ENCODE measurements at places on chromosomes 12 and 14.

DNA sequence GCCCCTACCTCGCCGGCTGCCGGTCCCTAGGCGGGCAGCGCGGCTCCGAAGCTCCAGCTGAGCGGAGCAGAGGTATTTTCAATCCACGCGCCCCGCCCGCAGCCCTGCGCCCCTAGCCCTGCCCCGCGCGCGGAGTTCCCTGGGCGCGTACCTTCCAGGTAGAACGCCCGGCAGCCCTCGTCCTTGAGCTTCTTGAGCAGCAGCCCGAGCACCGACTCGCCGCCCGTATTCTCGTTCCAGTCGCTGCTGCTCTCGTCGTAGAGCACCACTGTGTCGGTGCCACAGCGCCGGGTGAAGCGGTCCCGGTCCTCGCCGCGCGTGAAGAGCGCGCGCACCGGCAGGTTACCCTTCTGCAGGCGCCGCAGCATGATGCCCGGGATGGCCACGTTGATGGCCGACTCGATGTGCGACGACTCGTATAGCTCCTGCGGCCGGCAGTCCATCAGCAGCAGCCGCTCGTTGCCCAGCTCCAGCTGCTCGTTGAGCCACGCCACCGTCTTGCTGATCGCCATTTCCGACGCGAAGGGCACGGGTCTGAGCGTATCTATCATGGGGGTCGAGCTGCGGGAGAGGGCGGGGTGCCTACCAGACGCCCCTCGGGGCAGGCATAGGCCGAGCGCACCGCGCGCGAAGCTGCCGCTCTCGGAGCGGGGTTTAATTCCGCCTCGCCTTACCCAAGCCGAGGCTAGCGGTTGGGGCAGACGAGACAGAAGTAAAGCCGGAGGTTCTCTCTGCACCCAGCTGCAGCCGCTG is 636 bp downstream of the DUSP6 start:
- DNase-seq = no peak

- no peak for DNase-seq
These were observed 90.5 kb upstream of the FOXN3 start for GRCh38 chr14:89507521-89507920.

DNA sequence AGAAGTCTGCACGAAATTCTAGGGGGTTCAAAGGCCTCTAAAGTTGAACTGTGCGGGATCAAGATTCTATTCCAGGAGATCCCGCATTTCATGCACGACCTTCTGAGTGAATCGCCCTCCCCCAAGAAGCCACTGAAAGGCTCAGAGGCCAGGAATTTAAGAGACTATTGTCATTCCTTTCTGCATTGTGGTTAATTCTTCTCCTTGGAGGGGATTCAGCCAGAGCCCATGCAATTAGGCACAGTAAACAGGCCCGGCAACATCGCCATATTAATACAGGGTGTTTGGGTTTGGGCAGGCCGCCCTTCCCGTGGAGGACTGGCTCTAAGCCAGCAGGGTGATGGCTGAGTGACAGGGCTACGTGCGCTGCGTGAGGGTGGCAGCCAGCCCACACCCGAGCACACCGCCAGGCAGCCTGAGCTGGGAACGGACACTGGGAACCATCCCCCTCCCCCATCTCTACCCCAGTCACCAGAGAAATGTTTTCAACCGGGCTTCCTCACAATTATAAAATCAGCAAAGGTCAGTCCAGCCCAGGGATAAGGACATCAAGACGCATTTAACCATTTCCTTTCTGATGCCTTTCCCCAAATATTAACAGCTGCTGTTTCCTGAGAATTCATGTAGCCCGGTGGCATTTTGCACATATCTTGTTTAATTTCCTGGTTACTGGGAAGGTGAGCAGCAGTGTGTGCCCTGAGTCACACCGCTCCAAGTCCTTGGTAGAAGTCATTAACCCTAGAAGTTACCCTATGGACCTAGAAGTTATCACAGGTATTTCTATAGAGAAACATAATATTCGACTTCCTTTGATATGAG is 12.5 kb downstream of the EGLN3 start:
- no peak for DNase-seq

DNA sequence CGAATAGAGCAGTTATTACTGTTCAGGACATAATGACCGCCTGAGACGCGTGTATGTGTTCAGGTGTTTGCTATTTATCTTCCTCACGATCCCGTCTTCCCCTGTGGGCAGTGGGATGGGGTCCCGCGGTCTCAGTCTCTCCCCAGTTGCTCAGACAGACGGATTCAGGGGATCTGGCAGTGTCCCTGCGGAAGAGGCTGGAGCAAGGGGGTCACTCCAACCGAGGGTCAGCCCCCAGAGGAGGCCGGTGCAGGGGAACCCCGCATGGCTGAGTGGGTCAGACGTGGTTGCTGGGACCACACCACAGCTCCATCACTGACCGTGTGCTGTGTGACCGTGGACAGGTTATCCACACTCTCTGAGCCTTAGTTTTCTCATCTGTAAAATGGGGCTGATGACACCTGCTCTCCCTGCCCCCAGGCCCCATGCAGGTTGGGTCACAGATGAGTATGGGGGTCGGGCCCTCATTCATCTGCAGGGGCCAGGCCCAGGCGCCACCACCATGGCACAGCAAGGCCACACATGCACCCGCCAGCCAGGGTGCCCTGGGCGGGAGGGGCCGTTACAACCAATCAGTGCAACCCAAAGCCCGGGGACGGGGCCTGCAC is 5.2 kb downstream of the MMP17 start:
- DNase-seq = no peak

DNA sequence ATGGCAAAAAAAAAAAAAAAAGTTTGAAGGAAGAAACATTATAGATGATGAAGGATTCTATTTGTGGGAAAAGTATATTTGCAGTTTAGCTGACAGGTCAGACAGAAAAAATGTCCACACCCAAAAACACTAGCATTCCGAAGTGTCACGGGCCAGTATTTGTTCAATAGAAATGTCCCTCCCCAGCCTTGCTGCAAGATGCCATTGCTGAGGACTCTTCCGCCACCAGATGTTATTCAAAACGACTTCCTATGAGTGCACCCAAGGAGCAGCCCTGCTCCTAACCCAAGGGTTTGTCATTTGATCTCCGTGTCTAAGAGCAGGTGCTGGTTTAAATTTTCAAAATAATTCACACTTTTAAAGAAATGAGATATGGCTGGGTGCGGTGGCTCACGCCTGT is 163.1 kb downstream of the GCH1 start:
- no peak for DNase-seq

GRCh38 chr14:89958966-89959365 is 3.2 kb downstream of the TDP1 start:
- DNase-seq = no peak

Data from T follicular helper cell (primary cell).